Astrocyte (in vitro differentiated cells and primary cell): ENCODE measurements at places on chromosomes 6 and 20.

DNA sequence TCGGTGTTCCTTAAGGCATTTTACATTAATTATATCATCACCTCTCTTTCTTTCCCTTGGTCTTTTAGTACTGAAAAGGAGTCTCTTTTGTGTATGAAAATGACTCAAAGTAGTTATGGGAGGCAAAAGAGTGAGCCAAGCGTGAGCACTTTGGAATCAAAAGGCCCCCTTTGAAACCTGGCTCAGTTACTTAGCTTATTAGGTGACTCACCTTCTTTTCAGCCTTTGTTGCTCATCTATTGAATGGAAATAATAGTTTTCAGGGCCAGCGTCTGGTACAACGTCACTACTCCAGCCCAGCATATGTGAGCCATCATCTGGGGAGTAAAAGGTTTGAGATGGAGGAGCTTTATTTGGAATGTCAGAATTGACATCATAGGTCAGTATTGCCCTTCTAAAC, 147.4 kb upstream of the SCGN start:
- DNase-seq: peak; percentile 82

DNA sequence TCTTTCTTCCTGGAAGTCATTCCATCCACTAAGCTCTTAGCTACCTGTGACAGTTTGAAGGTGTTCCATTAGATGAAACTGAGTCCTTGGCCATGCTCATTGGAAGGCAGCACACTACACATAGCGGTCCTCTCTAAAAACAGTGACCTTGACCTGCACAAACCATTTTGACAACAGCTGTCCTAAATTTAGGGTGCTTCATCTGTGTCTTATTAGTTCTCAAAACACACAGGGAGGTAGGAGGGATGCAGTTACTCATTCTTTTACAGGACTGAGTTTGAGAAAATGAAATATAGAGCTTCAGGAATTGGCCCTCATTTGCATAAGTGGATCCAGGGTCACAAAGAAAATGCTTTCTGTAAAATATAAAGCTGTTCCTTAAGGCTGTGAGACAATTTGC, 20.4 kb upstream of the MAP3K4 start:
- no peak for DNase-seq

GRCh38 chr20:64064145-64064698, 1.2 kb downstream of the TCEA2 start:
- peak; percentile 38 for DNase-seq

DNA sequence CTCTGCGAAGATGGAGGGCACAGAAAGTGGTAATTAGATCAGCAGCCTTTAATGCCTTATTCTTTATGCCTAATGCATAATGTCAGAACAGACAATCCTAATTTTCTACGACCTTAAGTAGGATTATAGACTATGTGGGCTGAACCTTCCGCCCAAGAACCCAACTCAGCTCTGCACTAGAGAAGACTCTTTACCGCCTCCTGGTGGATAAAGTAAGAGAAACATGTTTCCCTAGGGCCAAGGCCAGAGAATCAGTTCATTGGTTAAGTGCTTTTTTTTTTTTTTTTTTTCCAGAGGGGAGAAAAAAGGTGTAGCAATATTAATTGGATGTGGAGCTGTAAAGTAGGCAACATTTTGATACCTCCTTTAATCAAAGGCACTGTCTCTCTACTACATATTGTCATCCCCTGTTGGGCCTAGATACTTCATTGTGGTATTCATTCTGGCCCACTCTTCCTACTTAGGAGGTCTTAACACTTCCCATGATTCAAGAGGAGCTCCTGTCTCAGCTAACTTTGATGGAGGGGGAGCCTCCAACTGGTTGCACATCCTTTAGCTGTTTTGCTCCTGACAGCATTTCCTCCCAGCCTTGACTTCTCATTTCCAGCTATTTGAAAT, 124.9 kb upstream of the NRN1 start:
- no peak for DNase-seq

GRCh38 chr20:26308961-26309360, 612.3 kb upstream of the ZNF337 start:
- no peak for DNase-seq

GRCh38 chr6:150977281-150977680, 111.8 kb downstream of the MTHFD1L start:
- no peak for DNase-seq

DNA sequence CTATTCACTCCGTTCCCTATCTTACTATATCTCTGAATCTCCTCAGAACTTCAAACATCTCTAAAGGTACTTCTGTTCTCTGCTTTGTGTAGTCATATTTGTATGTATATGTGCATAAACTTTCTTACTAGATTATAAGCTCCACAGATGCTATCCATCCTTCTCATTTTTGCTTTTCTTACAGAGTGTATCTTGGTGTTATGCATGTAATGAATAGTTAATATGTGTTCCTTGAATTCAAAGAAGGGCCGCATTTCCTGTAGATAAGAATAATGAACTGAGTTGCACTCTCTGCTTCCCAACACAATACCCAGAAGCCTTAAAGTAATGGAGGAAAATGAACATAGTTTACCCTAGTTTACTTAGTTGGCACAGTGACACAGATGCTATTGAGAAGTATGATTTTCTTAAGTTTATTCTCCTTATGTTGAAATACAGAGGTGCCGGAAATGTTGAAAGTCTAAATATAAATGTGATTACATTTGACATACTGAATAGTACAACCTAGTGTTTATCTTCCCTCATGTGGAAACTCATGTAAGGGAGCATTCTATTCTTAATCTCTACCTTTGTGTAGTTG, 6.0 kb downstream of the NUS1 start:
- DNase-seq: no peak

DNA sequence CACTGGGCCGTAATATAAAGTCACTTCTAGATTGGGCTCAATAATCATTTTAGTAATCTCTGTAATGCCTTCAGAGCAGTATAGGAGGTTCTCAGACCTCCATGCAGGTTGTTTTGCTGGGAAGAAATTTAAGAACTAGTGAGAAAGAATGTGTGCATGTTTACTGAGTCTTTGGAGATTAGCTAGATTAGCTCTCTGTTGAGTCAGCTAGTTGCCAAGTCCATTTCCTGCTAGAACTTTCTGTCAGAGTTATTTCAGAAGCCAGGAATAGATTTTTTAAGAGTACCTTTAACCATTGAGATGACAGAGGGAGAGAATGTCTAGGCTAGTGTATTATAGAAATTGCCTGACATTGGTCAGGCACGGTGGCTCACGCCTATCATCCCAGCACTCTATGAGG, 33.3 kb downstream of the ORC3 start:
- DNase-seq: peak; percentile 55

GRCh38 chr6:42099340-42100028, 42.9 kb downstream of the C6orf132 start:
- DNase-seq: peak; percentile 81

DNA sequence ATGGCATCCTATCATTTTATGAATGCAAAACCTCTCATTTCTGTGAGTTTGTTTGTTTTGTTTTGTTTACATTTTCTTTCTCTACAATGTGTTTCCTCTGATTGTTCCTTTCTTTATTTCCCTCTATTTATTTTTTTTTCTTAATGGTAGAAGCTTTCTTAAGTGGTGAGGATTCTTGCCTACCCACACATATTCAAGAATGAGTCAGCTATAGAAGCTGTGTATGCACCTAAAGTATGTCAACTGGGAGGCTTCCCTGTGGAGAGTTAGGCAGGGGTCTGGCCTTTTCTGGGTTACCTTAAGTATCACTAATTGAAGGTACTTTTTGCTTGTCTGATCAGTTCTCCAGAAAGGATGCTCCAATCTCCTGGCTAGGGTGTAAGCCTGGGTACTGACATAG, 354.0 kb downstream of the ESR1 start:
- DNase-seq: peak; percentile 77

GRCh38 chr6:27872642-27873020, 39.6 kb downstream of the OR2B2 start:
- no peak for DNase-seq

- DNase-seq: no peak
Measured at GRCh38 chr6:11934638-11935037, 77.5 kb upstream of the HIVEP1 start.

- peak; percentile 68 for DNase-seq
Measured at GRCh38 chr6:105560611-105561066, 157.8 kb upstream of the PREP start.

DNA sequence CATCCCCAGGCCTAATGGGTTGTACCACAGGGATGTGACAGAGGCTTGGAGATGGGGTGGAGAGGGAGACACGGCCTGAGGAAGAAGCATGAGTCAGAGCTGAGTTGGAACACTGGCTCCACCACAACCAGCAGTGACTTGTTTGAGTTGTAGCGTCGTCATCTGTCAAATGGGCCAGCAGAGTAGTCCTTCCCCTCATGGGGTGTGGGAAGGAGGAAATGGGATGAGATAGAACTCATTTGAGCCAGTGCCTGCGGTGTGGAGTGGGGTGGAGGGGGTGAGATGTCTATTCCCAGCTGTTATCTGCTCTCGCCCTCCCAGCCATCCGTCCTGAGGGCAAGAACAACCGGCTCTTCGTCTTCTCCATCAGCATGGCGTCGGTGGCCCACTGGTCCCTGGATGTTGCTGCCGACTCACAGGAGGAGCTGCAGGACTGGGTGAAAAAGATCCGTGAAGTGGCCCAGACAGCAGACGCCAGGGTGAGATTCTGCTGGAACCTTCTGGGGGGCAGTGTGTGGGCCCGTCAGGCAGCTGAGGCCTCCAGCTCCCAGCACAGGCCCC, 32.5 kb downstream of the PLCG1 start:
- peak; percentile 67 for DNase-seq

- DNase-seq: no peak
Measured at GRCh38 chr6:123515715-123516114, 121.0 kb downstream of the TRDN start.

DNA sequence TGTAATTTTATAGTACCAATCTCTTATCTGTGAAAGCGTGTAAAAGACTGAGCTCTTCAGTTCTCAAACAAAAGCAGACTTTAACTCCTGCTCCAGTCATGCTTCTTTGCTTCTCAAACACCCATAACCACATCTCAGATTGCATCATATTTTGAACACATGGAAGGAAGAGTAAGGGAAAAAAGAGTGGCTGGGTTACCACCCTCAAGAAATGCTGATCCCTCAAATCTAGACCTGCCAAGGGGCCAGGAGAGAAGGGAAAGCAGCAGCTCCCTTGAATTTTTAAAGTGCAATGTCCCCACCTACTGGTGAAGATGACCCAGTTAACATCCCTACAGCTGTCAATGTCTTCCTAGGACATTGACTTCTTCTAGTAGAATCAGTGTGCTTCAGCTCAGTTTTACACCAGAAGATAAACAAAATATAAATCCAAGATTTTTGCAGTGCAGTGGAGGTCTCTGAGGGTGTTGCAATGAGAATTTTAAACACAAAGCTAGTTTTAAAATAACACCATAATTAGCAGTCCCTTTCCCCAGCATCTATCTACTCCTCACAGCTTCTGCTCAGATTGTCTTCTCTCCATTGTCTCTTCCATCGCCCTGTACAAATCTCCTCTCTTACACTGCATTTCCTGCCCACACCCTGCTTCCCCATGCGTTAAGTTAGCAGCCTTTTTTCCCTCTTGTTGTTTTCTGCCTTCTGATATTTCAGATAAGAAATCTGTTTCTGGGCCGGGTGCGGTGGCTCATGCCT, 22.6 kb upstream of the HLA-DQB2 start:
- DNase-seq: peak; percentile 22

- peak; percentile 30 for DNase-seq
Measured at GRCh38 chr6:90431576-90431975, 134.9 kb upstream of the BACH2 start.

DNA sequence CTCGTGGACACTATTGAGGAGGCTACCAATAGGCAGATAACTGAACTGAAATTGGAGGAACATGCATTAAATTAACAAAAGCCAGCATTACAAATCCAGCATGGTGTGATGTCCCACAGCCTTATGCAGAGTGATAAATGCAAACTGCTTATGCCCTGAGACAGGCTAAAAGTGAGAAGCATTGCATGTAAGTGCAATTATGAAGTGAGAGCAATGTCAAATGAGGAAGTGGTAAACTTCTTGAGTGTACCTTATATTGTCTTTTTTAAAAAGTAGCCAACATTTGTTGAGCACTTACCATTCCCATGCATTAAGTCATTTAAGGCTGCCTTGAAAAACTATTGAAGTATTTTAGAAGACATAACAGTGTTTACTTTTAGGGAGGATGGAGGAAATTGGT, 212.2 kb downstream of the TBC1D7 start:
- no peak for DNase-seq

GRCh38 chr20:38550274-38550673, 30.7 kb upstream of the ADIG start:
- DNase-seq: no peak

DNA sequence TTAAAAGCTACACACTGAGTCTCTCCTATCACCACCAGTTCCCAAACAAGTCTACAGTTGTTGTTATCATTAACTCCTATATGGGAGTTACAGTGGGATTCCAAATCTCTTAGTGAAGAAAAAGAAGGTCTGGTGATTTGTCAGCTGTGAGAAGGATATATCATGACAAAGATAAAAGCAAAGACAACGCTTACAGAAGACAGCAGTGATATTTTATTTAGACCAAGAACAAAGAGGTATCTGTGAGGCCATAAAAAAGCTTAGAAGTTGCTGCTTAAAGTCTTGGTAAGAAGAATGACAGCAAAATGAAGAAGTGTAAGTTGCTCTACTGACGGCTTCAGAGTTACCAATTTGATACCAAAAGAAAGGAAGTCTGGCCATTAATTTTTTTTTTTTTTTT, 47.2 kb downstream of the CHD6 start:
- no peak for DNase-seq

DNA sequence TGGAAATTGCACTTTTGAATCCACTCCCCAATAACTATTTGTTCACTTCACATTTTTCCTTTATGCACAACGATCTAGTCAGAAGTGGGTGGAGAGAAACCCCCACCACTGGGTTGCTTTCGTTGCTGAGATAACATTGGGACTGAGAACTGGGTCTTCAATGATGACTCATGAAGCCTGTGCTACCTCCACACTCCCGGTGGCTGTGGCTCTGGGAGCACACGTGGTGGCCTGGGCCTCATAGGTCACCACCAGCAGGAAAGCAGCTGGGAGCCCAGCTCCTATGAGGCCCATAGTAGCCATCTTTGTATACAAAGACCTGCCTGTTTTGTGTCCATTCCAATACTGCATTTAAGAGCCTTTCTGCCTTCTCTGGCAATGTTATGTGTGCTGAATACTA, 178.0 kb upstream of the SASH1 start:
- DNase-seq: no peak

DNA sequence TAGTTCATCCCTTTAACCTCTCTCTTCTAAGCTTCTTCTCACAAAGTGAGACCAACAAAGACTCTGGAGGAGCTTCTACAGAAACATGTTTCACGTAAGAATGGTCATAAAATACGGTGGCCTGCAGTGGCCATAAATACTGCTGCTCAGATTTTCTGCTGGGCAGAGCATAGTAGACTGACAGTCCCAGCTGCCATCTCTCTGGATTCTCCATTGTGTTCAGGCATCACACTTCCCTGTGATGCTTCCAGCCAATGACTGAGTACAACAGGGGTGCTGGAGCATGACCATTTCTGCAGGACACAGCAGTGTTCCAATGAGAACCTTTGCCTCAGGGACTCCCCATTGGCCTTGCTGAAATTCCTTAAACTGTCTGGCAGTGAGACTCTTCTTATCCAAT, 392.6 kb downstream of the MMUT start:
- DNase-seq: no peak

- peak; percentile 50 for DNase-seq
Measured at GRCh38 chr20:45752746-45753145, 30.6 kb downstream of the SPINT4 start.
